ENCODE measurements at places on chromosomes 1 and 21. TPM values are rescaled to one million over a fixed set of nuclear protein-coding genes. Genes with fewer than 3 reads are reported as not detected.

The UBL4B gene
- not detected for total RNA-seq

The THEMIS2 gene
- 18.6 TPM for total RNA-seq

The GORAB gene
- total RNA-seq = 6.5 TPM

The HSD3B2 gene
- total RNA-seq = not detected

The UBE2U gene
- not detected for total RNA-seq

The OPRD1 gene
- under 0.01 TPM for total RNA-seq

The OR2T3 gene
- 0.24 TPM for total RNA-seq

The PPIAL4G gene
- not detected for total RNA-seq

The SPRR3 gene
- 51.4 TPM for total RNA-seq

The ADGRB2 gene
- total RNA-seq = 0.72 TPM

The POMGNT1 gene
- total RNA-seq = 48.4 TPM

The HSPA6 gene
- 24.3 TPM for total RNA-seq

The TMEM201 gene
- total RNA-seq = 3.4 TPM

The GSTM5 gene
- total RNA-seq = not detected

The AUNIP gene
- 2.8 TPM for total RNA-seq

The WDR64 gene
- not detected for total RNA-seq

The PADI2 gene
- total RNA-seq = 25.5 TPM

The PRKAB2 gene
- total RNA-seq = 12.0 TPM

The LY9 gene
- total RNA-seq = 0.96 TPM

The DMRTA2 gene
- total RNA-seq = 10.1 TPM

The TTC24 gene
- total RNA-seq = not detected

All from tracheal epithelial cell (primary cell).